Stimulated activated CD8-positive, alpha-beta memory T cell treated with anti-CD3 and anti-CD28 coated beads, Interleukin-15, amount 100 ng/mL, for 1 hour (primary cell): ENCODE measurements at places on chromosomes 3 and 15.

DNA sequence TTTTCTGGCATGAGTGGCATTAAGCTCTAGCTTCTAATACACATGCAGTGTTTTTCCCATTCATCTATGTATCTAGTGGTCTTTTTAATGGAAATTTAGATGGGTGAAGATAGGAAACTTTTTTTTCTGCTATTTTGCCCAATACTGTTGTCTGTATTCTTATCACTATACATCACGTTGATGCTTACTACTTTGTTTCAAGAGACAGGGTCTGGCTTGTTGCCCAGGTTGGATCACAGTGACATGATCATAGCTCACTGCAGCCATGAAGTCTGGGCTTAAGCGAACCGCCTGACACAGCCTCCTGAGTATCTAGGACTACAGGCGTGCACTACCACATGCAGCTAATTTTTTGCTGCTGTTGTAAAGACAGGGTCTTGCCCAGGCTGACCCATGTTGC is 84.6 kb downstream of the PEAK1 start:
- no peak for DNase-seq

GRCh38 chr3:4771243-4771642 is 208.0 kb upstream of the BHLHE40 start:
- DNase-seq = no peak

- no peak for DNase-seq
Observed at GRCh38 chr15:41423979-41424659, 7.2 kb downstream of the RTF1 start.

DNA sequence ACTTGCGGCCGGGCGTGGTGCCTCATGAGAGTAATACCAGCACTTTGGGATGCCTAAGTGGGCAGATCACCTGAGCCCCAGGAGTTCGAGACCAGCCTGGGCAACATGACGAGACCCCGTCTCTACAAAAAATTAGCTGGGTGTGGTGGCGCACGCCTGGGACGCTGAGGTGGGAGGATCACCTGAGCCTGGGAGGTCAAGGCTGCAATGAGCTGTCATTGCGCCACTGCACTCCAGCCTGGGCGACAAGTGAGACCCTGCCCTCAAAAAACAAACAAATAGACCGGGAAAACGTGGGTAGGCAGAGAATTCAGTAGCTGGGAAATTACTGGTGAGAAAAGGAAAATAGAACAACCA is 667 bp downstream of the UMPS start:
- DNase-seq = no peak

DNA sequence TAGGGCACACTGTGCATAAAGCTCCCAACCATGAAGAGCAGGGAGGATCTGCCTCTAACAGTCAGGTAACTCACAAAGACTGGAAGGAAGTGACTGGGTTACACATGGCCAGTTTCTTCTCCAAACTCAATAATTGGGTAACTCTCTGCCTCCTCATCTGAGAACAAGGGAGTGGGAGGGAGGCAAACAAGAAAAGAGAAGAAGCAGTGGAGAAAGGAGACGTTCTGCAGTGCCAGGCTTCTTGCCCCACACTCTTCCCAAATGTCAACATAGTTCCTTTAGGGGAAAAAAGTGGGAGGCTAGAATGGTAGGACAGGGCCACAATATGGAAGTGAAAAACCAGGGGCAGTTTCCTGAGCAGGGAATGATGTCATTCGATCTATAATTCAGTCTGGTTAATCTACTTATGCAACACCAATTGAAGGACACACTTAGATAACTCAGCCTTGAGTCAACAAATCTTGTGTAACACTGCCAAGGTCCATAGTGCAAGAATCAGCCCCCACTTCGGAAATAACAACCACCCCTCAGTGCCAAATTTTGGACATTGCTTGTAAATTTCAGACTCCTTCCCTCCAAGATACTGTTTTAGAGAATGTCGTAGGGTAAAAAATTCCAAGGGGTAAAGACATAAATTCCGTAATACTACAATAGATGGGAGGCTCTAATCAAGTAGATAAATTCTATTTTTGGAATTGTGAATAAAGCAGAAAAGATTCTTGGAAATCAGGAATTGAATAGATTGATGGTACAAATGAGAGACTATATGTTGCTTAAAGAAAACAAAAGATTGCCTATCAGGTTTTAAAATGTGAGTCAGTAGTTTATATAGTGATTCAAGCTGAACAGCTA is 143.0 kb downstream of the LPP start:
- DNase-seq = no peak

GRCh38 chr3:143109861-143110260 is 9.7 kb upstream of the CHST2 start:
- no peak for DNase-seq

GRCh38 chr15:85097250-85097649 is 115.6 kb downstream of the PDE8A start:
- DNase-seq = no peak

- no peak for DNase-seq
Observed at GRCh38 chr15:63043335-63044076, 959 bp downstream of the TPM1 start.

DNA sequence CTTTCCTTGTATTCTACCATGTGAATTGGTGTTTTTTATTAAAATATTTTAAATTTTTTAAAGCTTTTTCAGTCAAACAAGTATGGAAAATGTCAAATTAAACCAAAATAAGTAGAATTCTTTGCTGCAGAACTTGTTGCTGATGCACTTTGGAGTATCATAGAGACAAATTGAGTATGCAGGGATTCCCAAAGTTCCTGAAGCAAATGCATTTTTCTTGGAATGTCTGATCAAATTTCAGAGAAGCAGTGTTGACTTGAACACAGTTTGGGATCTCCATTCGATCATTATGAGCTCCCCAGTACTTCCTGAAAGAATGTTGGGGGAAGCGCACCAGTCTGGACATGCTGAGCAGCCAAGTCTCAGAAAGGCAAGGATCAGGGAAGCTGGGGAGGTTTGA is 517.8 kb upstream of the CFAP20DC start:
- no peak for DNase-seq

GRCh38 chr15:89514596-89515406 is 18.4 kb upstream of the RHCG start:
- no peak for DNase-seq

DNA sequence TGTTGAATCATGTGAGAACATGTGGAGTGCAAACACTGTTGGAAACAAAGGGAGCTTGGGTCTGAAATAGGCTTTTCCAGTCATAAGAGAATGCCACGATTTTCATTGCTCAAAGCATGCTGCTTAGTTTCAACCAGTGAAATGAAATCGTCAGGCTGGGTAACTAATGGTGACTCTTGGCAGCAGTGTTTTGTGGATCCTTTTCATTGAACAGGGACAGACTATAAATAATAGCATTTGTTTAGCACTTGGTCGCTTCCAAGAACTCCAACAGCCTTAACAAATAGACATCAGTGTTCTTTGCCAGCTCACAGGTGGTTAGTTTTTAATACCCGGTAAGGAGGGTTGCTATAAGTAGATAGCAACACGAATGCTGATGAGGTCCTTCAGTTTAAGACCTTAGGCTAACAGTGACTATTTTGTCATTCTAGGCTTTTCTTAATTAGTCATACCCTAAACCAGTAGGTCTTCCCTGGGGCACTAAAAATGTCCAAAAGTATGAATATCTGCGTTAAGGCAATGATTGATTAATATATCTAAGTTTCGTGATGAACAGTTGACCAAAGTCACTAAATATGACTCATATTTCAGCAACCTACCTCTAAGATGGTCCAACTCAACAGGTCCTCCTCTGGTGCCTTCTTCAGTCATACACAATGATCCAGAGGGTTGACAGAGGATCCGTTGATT is 15.8 kb downstream of the TP63 start:
- no peak for DNase-seq

- no peak for DNase-seq
Observed at GRCh38 chr3:108554913-108555571, 34.2 kb downstream of the CIP2A start.

DNA sequence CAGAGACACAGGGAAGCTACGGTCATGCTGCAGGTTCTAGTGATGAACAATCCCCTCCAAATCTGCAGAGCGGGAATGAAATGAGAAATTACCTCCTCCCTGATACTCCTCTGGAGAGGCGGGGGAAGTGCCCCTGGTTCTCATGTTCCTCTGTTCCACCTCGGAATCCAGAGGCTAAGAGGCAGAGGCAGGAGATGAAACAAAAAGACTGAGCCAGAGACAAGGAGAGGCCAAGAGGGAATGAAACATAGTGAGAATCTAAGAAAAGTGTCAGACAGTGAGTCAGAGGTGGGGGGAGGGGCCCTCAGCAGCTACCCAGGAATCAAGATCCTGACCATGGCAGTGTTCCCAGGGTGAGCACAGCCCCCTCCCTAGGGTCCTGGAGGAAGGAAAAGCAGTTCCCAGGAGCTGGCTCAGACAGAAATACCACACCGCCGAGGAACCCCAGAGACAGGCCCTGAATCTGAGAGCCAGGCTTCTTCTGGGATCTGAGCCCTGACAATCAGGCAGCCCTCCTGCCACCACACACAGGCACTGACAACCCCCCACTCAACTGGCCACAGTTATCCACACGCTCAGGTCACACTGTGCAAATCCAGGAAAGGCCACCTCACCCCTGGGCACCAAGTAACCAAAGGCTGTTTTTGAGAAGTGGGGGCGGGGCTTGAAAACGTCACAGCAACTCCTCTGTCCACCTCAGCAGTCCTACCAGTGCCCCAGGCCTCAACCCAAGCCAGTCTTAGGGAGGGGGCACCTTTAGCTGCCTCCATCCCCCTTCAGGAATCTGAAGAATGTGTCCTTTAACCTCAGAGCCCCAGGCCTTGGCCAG is 2.4 kb downstream of the CSRNP1 start:
- no peak for DNase-seq

- DNase-seq = no peak
Observed at GRCh38 chr3:112560307-112560706, 1.5 kb downstream of the ATG3 start.

GRCh38 chr15:47184003-47184907 is 533.0 kb upstream of the SEMA6D start:
- DNase-seq = no peak

DNA sequence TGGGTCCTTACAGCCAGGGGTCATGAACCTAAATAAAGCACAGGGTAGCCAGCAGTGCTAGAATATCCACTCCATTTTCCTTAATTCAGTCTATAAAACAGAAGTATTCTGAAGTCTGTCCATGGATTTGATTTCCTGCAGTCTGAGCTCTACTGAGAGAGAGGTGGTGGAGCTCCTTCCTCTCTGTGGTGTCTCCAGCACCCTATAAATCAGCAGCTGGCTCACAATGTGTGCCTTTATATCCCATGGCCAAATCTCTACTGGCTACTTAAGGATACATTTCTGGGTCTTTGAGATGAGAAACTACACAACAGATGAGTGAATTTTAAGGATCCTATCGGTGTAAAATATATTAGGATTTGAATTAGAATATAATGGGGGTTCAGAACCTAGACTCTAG is 339.9 kb upstream of the RBMS3 start:
- no peak for DNase-seq

DNA sequence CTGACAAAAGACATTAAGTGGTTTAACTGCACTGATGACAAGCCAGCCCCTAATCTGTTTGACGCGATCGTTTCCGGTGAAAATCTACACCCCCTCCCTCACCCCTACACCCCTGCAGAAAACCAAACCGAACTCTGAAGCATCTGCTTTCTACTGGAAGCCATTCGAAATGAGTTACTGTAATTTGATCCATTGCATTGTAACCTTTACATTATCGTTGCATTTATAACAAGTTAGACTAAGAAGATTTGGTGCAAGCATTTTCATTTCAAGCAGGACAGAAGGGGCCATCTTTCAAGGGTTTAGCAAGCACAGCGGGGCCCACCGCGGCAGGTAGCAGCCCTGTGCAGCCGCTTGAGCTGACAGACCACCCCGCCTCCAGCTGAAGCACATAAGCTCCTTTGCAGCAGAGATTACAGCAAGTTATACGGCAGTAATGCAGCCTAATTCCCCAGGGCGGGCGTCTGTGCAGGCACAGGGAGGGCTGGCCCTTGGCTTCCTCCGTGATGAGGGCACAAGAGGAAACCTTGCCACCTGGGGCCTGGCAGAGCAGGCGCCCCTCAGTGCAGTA is 79.3 kb downstream of the CHSY1 start:
- DNase-seq = no peak

GRCh38 chr15:99426431-99427105 is 139.2 kb upstream of the MEF2A start:
- DNase-seq = no peak

GRCh38 chr3:152885076-152885475 is 50.1 kb downstream of the P2RY1 start:
- DNase-seq = no peak

GRCh38 chr15:48858401-48858800 is 19.5 kb upstream of the EID1 start:
- DNase-seq = no peak

DNA sequence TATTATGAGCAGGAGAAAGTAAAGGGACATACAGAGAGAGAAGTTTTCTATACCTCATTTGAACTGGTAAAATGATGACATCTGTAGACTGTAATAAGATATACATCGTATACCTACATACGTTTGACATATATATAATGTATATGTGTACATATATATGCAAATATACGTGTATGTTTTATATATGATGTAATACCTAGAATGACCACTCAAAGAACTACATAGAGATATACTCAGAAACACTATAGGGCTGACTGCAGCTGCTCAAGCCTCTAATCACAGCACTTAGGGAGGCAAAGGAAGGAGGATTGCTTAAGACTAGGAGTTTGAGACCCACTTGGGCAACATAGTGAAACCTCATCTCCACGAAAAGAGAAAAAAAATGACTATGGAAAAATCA is 48.5 kb upstream of the MCTP2 start:
- no peak for DNase-seq

- DNase-seq = no peak
Observed at GRCh38 chr3:188279502-188280335, 125.8 kb downstream of the LPP start.

- no peak for DNase-seq
Observed at GRCh38 chr3:118973050-118973449, 61.6 kb downstream of the IGSF11 start.

DNA sequence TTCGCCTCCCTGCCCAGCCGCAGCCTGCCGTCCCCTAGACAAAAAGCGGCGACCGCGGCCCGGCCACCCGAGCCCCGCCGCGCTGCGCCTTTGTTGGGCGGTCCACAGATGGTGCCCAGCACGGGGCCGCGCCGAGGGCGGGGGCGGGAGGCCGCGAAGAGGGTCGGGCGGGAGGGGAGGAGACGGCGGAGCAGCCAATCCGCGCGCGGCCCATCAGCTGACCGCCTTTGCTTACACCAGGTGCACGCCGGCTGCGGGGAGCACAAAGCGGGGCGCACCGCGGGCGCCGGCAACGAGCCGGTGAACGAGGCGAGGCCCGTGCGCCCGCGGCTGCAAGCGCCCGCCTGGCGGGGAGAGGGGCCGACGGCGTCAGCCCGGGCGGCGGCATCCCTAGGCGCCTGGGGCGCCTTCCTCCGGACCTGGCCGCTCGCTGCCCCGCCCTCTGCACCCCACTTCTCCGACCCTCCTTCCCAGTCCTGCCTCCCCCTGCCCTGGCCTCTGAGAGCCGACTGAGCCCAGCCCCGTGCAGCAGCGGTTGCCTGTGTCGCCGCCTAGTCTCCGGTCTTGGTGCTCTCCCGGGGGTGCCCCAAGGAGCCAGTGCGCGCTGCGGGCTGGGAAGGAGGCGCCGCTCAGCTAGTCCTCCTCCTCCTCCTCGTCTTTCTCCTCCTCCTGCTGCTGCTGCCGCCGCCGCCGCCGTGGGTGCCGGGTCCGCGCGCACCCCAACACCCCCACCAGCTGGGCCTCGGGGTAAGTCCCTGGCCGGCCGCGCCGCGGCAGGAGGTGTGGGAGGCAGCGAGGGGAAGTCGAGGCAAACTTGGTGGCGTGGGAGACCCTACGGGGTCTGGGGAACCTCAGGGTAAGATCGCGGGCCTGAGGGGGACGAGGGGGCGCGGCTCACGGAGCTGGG is at the start of gene LRRN1:
LRRN1 (plus strand) TSS at position 259 of the 907 bp plus-strand sequence. CDS start 45,211 bp downstream, outside the sequence.
- peak; percentile 4 for DNase-seq

- DNase-seq = peak; percentile 37
Observed at GRCh38 chr15:90201130-90201943, at the start of gene SEMA4B. TSS of gene SEMA4B (plus strand) at chr15:90201330. CDS start at chr15:90201579, 249 bp downstream.

- DNase-seq = no peak
Observed at GRCh38 chr15:62641825-62642224, 400.7 kb upstream of the TPM1 start.
